ENCODE measurements at places on chromosomes 16 and 17.

DNA sequence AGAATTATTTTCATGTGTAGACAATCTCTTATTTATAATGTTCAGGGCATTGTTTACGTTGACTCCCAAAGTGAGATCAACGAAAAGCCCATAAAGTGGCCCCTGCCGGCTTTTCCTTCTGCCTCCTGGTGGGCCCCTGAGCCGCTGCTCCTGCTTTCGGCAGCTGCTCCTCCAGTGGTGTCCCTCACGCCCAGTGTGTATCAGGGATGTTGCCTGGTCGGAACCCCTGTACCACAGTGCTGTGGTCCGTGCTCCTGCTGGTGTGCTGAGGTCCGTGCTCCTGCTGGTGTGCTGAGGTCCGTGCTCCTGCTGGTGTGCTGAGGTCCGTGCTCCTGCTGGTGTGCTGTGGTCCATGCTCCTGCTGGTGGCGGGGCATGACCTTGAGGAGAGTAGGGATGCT, 107.6 kb downstream of the BANP start:
- no peak for DNase-seq

- no peak for DNase-seq
Measured at GRCh38 chr17:39054111-39054645, 87.0 kb upstream of the FBXO47 start.

DNA sequence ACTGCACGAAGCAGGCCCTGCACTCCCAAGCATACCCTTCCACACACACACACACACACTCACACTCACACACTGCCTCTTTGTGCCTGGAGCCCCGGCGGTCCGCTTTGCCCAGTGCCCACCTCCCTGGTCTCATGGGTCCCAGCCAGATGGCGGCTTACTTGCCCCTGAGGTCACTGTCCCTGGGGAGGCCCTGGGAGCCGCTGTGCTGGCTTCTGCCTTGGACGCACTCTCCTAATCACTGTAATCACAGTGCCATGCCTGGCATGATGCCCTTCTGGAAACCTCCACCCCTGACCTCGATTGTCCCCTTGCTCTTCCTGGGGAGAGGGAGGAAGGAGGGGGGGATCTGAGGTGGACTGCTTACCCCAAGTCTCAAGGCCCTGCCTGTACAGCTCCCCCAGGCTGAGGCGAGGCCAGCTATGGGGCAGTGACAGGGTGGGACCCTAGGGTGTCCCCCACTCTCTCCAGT, 36.0 kb downstream of the ARHGAP23 start:
- DNase-seq, result no peak

GRCh38 chr17:79678736-79679255, 51.9 kb upstream of the ENPP7 start:
- DNase-seq, result no peak

GRCh38 chr16:61362585-61362984, 673.7 kb downstream of the CDH8 start:
- no peak for DNase-seq

- no peak for DNase-seq
Measured at GRCh38 chr17:39229274-39229913, 3.6 kb upstream of the STAC2 start.

- DNase-seq, result no peak
Measured at GRCh38 chr16:89004209-89004831, 27.3 kb upstream of the CBFA2T3 start.

DNA sequence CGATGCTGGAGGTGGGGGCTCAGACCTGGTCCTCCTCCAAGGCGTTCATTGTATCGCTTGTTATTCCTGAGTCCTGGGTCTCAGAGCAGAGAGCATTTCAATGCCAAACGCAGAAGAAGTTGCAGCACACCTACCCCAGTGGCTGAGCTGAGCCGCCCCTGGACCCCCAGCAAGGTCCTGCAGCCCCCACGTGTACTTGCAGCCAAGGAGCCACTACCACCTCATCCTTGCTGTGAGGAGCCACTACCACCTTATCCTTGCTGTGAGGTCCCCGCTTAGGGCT, 13.5 kb downstream of the PLLP start:
- no peak for DNase-seq

DNA sequence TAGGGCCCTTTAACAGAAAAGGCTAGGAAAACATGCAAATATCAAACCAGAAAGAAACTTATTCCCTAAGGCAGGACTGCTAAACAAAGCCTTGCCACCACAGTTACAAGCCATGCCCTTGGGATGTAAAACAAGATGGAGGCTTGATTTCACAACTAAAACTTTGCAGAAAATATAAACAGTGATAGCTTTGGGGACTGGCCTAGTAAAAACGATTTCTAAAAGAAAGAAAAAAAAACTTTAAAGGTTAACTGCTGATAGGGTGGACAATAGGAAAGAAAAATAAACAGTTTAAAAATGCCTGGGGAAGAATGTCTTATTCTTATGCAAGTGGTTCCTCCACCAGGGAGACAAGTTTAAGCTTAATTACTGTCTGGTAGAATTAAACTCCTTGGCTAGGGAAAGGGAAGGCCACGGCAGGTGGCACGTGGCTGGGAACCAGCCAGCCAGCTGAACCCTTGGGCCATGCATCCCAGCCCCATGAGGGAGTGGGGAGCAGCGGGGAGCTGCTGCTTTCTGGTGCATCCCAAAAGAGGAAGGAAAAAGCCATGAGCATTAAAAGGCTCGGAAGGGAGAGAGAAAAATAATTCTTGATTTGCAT, 10.7 kb upstream of the TMC5 start:
- DNase-seq, result no peak

- DNase-seq, result no peak
Measured at GRCh38 chr16:11034481-11034931, 90.1 kb downstream of the CLEC16A start.

DNA sequence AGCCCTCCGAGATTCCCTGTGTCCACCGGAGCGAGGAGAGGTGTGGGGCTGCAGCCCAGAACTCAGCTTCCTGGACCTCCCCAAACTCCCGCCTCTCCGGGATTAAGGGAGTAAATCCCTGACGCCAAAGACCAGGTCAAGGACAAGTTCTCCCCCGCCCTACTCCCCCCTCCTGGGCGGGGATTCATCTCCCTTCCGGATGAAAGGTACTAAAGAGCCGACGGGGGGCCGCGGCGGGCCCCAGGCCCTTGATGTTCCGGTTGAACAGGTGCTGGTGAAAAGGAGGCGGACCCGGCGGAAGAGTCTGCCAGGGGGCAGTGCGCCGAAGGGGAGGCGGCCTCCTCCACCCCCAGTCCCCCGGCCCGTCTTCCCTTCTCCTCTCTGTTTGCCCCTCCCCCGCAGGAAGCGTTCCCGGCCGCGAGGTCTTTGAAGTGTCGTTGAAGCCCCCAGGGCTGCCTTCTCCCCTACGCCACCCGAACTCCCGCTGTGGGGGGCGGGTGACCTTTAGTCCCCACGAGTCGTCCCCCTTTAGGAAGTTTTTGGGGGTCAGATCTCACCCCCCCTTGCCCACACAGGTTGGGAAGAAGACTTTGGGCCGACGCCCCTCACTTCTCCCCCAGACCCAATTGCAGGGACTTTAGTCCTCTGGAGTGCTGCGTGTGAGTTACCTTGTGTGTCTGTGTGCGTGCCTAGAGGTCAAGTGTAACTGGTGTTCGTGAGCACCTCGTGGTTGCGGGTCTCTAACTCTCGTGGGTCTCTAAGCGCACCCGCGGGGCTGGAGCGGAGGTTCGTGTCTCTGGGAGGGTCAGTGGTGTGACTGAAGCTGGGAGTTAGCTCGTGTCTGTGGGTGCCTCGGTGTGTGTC, 1.1 kb upstream of the MLLT6 start:
- peak; percentile 85 for DNase-seq

DNA sequence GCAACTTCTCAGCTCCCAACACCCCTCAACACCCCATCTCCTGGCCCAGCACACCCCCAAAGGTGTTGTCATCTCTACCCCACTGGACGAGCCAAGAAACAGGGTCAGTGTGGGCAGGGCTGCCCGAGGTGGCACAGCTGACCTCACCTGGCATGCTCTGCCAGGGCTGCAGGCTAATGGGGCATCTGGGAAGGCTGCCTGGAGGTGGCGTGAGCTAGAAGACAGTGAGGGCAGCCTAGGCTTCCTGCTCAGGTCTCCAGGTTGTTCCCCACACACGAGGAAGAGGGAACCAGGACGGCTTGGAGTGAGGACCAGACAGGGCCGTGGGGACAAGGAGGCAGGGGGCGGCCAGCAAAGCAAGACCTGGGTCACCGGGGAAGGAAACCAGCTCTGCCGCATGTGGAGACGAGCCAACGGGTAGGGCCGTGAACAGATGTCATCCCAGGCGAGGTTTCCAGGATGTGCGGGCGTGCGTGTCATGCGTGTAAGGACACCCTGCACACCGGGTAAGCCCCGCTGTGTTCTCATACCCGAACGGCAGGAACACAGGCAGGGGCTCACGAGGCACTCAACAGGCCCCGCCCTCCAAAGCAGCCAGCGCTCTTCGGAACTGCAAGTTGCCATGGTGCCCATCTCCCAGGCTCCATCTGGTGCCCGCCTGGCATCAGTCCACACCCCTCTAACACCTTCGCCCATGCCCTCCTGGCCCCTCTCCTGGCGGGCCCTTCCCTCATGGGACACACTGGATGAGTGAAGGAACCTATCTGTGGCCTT, 29.6 kb upstream of the PVALEF start:
- no peak for DNase-seq

DNA sequence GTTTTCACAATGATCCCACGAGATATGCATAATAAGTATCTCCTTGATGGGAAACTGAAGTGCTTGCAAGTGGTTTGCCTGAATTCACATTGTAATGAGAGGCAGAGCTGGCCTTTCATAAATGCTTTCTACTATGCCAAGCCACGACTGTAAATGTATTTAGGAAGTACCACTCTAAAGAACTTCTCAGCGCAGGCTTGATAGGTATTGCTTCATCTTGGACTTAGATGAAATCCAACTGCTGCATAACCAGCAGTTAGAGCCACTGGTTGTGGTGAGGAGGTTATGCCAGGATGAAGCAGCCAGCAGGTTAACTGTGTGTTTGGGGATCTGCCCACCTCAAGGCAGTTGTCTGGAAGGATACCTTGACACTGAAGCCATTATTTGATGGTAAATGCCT, 26.8 kb downstream of the MARCHF10 start:
- DNase-seq, result no peak

DNA sequence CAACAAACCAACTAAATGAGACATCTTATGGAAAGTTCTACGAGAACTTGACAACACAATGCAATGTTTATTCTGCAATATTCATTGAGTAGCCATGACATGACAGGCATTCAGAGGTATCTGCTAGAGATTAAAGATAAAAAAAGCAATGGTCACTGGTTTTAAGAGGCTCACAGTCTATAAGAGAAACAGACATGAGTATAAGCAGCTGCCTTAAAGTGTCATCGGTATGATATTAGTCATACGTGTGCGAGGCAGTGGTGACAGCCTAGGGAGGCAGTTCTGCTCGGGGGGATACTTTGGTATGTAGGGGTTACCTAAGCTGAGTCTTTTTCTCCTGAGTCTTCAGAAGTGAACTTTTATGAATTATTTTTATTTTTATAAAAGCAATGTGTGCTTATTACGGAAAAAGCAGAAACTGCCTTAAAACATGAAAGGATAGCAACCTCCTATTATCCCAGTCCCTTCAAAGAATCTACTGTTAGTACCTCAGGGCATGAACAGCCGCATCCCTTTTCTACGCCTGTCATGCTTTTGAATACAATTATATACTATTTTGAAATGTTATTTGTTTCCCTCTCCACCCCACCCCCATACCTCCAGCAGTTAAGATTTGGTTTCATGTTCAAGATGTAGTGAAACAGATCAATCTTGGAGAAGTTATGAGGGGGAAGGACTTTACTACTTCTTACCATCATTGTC, 7.7 kb downstream of the ST6GALNAC1 start:
- DNase-seq, result no peak

DNA sequence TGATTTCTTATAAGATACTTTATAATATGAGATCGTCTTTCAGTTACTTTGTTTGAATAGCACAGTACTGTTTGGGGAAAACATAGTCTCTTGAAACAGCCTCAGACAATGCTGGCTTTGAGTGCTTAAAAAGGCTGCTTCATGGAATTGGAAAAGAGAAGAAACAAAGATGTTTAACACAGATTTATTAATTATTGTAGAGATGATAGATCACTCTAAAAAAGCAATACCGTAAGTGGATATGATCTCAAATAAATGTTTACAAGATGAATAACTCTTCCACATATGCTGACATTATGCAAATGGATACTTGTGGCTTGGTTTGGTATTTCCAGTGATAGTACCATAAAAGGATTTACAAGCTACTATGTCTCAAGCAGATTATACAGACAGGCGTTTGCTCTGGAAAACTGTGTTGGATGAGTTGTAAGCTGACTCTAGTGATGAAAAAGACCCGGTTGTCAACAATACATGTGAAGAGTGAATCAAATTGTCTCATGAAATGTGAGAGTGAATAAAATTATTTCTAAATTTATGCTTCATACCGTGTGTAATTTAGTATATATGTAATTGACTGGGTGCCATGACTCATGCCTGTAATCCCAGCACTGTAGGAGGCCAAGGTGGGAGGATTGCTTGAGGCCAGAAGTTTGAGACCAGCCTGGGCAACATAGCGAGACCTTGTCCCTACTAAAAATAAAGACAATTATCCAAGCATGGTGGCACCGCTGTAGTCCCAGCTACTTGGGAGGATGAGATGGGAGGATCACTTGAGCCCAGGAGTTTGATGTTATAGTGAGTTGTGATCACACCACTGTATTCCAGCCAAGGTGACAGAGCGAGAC, 105.4 kb downstream of the FTO start:
- no peak for DNase-seq

DNA sequence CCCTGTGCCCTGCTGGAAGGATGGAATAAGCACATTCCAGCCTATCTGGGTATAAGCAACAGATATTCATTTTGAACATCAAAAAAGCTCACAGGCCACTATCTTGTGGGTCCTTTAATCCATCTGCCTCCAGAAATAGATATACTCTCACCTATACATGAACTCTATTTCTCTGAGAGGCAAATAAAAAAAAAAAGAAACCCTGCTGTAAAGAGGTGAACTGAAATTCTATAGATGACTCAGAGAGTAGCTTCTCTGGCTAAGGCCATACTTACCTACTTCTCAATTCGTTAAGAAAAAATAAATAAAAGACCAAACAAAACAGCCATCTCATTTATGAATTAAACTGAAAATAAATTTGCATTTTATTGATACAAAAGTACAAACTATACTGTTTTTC, 86.3 kb downstream of the DYNLRB2 start:
- DNase-seq, result no peak

GRCh38 chr17:39239640-39240314, 14.0 kb upstream of the STAC2 start:
- DNase-seq, result peak; percentile 58

Data from stimulated activated naive CD4-positive, alpha-beta T cell treated with Interleukin-2 at 50 U/mL for 16 hours (primary cell).